ENCODE measurements at places on chromosomes 2 and 18.

DNA sequence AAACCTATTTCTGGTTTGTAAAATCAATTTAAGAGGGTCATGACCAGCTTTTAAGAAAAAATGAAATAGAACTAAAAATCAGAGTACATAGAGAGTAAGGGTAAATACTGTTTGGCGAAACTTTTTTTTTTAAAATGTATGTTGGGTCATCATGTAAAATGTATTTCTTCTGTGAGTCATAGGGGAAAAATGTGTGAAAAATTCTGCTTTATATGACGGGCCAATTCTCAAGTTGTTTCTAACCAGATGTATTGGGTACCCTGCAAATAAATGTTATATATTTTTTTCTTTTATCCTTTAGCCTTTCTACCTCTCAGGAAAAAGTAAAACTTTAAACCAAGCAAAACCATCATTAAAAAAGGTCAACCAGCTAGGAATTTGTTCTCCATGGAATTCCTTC is 13.9 kb downstream of the AFTPH start:
- DNase-seq, result no peak

GRCh38 chr2:241755777-241756176 is 20.8 kb upstream of the GAL3ST2 start:
- no peak for DNase-seq

DNA sequence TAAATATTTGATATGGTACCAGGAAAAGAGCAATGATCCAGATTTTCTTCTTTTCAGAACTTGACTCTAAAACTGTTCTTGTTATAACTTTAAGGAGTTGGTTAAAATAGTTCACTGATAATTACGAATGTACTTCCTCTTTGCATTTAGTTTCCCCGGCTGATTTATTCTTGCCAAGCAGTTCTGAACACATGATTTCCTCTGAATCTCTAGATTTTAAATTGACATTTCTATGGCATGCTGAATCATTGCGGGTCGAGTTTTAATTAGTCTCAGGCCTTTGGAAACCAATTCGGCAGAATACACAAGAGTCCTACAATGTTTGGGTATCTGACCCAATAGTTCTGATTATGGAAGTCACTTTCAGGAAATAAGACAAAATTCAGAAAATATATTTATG is 37.3 kb upstream of the DNAH7 start:
- no peak for DNase-seq

DNA sequence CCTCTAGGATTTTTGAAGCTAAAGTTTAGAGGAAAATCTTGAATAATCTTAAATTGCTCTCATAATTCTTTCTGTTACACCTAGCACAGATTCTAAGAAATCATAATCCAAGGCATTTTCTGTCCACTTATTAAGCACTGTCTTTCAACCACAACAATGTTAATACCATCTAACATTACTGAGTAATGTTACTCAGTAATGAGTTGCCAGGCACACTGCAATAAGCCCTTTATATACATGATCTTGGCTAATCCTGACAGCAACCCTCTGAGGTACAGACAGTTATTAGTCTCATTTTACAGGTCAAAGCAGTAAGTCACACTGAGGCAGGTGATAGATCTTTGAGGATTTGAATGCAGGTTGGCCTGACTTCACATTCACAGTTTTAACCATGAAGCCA is 291.9 kb downstream of the ALK start:
- DNase-seq, result no peak

- DNase-seq, result no peak
Measured at GRCh38 chr2:127047716-127048617, 59.0 kb downstream of the BIN1 start.

GRCh38 chr18:9731380-9731779 is 23.3 kb downstream of the RAB31 start:
- DNase-seq, result no peak

DNA sequence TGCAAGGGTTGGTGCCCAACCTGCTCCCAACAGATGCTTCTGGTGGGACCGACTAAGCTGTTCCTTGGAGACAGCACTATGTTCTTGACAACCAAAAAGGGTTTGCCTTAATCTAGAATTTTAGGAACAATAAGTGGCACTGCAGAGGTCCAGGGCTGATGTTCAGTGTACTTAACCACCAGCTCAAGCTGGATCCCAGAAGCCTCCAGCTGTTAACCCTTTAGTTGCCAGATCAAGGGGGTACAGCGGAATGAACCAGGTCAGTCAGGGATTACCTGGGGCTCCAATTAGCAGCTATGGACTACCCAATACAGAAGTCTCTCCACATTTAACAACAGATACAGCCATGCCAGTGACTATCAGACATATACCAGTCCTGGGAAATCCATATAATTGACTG is 3.5 kb downstream of the GPR75 start:
- no peak for DNase-seq

- no peak for DNase-seq
Measured at GRCh38 chr2:42199626-42200025, 30.5 kb downstream of the EML4 start.

DNA sequence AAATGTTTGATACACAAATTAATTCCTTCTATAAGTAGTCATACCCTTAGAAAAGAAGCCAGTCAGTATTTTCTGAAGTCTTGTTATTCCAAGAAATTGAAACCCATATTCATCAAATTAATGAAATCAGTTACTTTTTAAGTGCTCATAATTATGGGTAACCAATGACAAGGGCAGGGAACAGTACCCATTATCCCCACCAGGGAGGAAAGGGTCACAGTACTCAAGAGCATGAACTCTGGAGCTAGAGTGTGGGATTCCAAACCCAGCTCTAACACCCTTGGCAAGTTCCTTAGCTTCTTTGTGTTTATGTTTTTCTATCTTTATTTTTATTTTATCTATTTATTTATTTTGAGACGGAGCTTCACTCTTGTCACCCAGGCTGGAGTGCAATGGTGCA is 68.4 kb downstream of the CCDC148 start:
- DNase-seq, result no peak

DNA sequence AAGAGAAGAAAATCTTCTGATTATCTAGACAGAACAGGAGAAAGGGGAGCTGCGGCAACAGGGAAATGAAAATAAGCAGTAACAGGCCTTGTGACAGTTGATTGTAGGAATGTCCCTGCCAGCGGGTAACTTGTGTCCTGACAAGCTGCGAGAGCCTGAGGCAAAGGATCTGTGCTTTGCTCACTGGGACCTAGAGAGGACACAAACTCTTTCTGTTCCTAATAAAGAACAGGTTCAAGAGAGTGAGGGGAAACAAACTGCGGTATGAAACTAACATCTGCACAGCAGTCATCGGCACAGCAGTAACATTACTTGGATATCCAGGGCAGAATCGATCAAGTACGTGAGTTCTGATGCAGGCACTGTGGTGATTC is 103.7 kb upstream of the THOC1 start:
- DNase-seq, result no peak

GRCh38 chr2:202237787-202238233 is 587 bp downstream of the SUMO1 start:
- peak; percentile 18 for DNase-seq

GRCh38 chr2:208584378-208584985 is 177.9 kb downstream of the PTH2R start:
- no peak for DNase-seq

- no peak for DNase-seq
Measured at GRCh38 chr2:239905884-239906654, 119.1 kb downstream of the NDUFA10 start.

GRCh38 chr2:27489118-27489497 is 435 bp downstream of the IFT172 start:
- DNase-seq, result no peak

GRCh38 chr2:143162123-143162837 is 33.1 kb downstream of the ARHGAP15 start:
- no peak for DNase-seq

DNA sequence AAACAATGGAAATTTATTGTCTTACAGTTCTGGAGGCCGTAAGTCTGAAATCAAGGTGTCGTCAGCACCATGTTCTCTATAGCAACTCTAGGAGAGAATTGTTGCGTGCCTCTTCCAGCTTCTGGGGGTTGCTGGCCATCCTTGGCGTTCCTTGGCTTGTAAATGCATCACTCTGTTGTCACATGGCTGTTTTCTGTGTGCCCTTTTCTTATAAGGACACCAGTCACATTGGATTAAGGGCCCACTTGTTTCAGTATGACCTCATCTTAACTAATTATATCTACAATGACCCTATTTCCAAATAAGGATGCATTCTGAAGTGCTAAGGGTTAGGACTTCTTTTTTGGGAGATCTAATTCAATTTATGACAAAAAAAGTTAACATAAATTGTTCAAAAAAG is 1.4 kb upstream of the PLEK start:
- no peak for DNase-seq

DNA sequence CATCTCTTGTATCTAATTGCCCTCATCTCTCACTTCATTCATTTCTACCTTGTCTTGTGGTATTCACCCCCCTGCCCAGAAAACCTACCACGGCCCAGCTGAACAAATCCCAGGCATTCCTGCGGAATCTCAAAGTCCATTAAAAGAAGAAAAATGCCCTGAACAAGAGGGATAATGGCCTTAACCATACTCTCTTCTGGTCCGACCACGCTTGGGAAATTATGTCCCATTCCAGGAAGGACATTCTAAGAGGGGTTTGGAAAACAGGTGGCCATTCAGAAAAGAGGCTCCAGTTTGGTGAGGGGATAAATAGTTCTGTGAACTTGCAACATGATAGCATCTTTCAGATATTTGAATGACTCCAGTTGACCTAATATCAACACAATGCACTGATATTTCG is 349.9 kb upstream of the ZNF521 start:
- no peak for DNase-seq

DNA sequence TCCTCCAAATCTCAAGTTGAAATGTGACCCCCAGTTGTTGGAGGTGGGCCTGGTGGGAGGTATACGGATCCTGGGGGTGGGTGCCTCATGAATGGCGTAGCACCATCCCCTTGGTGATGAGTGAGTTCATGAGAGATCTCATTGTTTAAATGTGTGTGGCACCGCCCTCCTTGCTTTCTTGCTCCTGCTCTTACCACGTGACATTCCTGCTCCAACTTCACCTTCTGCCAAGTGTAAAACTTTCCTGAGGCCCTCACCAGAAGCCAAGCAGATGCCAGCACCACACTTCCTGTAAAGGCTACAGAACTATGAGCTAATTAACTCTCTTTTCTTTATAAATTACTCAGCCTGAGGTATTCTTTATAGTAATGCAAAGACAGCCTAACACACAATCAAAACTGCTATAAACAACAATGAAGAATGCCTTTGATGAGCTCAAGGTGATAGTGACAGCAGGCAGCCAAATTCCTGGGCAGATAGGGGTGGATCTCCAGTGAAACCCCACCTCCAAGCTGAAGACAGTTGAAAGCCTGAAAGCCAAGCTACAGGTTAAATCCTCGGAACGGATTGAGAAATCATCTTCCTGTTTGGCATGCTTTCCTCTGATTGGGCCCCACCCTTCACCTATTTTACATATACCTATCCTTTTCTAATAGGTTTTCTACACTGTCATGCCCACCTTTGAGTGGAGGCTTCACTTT is 26.9 kb downstream of the MCEE start:
- no peak for DNase-seq

GRCh38 chr2:206980413-206980812 is 41.1 kb downstream of the CPO start:
- no peak for DNase-seq

- no peak for DNase-seq
Measured at GRCh38 chr2:105102963-105103421, 65.1 kb downstream of the MRPS9 start.
